Activated CD4-positive, CD25-positive, alpha-beta regulatory T cell treated with anti-CD3 and anti-CD28 coated beads, Interleukin-2, amount 50 U/mL, for 24 hours (primary cell): ENCODE measurements at places on chromosomes 3 and 15.

GRCh38 chr3:170330366-170330765 lies 27.1 kb upstream of the SKIL start:
- no peak for ATAC-seq

DNA sequence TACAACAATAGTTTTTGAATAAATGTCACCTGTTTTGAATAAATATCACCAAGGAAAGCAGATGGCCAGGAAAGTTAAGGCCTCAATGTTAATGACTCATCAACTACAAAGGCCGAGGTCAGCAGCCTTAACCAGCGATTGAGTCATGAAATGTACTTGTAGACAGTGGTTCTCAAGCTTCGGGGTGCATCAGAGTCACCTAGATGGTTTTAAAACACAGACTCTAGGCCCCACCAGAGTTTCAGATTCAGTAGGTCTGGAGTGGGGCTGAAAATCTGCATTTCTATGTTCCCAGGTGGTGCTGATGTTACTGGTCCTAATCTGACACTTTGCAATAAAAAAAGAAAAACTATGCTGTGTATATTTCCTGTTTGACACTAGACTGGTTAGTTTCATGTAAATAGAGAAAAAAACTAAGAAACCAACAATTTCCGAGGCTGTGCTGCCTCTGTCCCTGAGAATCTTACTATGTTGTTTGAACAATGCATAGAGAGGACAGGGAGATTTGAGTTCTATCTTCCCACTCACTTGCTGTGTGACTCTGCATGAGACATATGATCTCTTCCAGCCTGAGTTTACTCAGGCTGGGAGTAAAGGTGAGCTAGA lies 9.8 kb downstream of the RAB27A start:
- ATAC-seq, result peak; percentile 85

DNA sequence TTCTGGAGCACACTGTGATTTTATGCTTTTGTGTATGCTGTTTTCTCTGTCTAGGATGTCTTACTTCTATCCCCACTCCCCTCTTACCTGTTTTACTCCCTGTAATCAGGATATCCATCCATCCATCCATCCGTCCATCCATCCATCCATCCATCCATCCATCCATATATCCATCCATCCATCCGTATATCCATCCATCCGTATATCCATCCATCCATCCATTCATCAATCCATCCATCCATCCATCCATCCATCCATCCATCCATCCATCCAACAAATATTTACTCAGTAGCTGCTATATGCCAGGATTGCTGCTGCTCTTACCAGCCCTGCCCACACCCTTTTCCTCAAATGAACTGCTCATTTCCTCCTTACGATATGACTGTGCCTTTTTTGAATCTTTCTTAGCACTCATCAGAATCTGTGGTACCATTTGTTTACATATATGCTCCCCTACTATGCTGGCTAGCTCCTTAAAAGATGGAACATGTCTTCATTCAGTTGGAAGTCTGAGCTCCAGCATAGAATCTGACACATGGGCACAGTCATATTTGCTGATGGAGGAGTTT lies 35.2 kb downstream of the USP13 start:
- no peak for ATAC-seq

GRCh38 chr3:177618873-177619733 lies 421.8 kb upstream of the TBL1XR1 start:
- ATAC-seq, result no peak

DNA sequence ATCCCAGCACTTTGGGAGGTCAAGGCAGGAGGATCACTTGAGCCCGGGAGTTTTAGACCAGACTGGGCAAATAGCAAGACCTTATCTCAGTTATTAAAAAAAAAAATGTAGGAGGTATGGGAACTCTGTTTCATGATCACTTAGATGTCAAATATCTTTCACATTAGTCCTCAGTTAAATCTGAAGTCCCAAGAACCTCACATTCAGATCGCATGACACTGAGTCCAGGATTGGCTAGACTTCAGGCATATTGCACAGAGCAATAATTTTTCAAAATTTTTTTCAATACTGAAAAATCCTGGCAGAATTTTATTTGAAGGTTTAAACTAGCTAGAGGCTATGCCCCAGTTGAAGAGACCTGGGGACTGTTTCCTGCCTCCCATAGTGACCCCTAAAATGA lies 56.3 kb upstream of the ZNF148 start:
- ATAC-seq, result no peak

DNA sequence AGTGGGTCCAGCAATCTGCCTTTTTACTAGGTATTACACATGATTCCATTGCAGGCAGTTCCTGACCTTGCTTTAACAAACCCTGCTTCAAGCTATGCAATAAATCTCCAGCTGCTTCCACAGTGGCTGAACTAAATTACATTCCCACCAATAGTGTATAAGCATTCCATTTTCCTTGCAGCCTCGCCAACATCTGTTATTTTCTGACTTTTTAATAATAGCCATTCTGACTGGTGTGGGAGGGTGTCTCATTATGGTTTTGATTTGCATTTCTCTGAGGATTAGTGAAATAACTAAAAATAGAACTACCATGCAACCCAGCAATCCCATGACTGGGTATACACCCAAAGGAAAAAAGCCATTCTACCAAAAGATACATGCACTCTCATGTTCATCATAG lies 36.4 kb upstream of the DNAJC13 start:
- ATAC-seq, result no peak

GRCh38 chr15:89822951-89823711 lies 8.5 kb upstream of the ANPEP start:
- no peak for ATAC-seq

DNA sequence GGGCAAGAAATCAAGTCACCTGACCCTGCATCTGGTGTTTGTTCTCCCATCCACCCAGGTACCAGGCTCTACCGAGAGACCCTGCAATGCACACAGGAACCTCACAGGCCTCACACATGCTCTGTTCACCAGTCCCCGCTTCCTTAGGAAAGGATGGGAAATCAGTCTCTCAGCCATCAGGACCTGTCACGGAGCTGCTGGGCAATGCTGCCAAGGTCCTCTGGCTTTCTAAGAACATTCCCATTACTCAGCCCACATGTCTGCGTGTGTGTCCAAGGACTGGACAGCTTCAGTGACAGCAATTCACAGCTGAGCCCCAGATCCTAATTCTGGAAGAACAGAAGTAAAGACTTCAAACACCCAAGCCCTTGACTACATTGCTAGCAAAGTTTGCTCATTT lies 6.5 kb upstream of the SRGAP3 start:
- no peak for ATAC-seq

- ATAC-seq, result no peak
These were observed 387.6 kb upstream of the CBLB start for GRCh38 chr3:106256249-106256957.
